ENCODE measurements at places on chromosomes 7 and 10. TPM values are rescaled to one million over a fixed set of nuclear protein-coding genes. Genes with fewer than 3 reads are reported as not detected.
A peak's percentile ranks its signal among the peaks of the same experiment; 100 is the strongest.

DNA sequence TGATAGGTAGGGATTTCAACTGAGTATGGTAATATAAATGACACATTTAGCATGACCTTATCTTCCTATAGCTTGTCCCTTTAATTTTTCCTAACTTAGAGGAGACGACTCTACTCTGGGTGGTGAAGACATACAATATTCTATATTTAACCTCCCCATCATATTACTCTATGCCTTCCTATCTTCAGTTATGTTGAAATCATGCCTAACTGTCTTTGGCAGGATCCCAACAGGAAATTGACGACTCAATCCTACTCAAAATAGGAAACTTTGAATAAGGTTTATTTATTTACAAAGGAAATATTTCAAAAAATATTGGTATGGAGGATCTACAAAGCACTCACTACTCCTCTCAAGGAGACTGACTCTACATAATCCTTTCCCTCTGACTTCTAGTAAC, 24.1 kb upstream of the SEMA3A start:
- no peak for DNase-seq

DNA sequence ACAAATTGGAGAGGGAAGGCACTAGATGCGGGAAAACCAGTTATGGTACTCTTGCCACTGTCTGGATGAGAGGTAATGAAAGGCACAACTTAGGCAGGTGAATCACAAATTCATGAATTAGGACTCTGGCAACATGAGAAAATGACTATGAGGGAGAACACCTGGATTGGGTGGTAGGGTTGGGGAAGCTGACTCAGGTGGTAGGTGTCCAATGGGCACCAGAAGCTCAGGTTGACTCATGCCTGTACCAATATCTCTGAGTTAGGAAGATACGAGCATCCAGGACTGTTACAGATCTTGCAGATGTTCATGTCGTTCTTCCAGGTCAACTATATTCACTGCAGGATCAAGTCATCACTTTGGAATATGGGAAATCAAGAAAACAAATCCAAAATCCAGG, 56.7 kb downstream of the NPY start:
- no peak for DNase-seq

- no peak for DNase-seq
Observed at GRCh38 chr10:96843823-96844222, 11.7 kb downstream of the LCOR start.

- DNase-seq = no peak
Observed at GRCh38 chr7:103093429-103093828, 18.5 kb downstream of the ARMC10 start.

DNA sequence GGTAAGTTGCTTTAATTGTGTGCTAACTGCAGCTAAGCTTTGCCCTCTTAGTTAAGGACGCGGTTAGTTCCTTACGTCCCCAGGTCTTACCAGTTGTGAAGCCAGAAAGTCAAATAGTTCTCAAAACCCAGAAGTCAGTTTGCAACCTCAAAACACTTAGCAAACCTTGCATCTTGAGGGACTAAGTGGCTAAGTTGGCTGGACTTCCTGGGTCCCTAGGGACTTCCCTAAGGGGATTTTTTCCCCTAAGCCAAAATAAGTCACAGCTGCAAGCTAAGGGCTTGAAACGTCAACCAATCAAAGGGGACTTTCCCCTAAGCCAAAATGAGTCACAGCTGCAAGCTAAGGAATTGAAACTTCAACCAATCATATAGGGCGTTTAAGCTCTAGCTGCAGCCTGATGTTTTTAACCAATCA, 36.2 kb upstream of the HECW1 start:
- no peak for DNase-seq

DNA sequence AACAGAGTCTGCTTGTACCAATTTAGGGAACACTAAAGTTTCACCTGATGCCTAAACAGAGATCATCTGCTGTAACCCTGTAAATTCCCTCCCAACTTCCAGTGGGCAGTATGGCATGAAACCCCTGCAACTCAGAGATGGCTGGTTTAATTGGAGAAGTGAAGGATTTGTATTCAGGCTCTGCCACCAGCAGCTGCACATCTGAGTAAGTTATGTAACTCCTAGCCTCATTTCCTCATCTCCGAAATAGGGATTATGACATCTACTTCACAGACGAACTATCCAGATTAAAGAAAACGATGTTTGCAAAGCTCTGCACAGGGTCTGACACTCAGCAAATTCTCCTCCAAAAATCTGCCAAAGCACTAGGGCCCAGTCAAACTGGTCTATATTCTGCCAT, 493.0 kb downstream of the KCNMA1 start:
- DNase-seq = no peak

DNA sequence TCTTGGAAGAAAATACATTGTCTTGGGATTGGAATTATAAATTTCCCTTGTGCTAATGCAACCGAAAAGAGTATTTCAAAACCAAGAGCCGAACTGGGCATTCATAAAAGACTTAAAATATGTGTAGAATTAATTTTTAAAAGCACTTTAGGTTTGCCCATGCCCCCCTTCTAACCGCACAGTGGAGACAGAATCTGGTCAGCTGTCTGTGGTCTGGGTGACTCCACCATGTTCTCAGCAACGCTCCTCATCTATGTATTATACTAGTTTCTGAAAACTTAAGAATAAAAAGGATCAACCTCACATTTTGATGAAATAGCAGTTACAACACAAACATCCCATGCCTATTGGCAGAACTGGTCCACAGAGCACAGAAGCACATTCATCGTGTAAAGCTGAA, 192.6 kb upstream of the C7orf33 start:
- no peak for DNase-seq

DNA sequence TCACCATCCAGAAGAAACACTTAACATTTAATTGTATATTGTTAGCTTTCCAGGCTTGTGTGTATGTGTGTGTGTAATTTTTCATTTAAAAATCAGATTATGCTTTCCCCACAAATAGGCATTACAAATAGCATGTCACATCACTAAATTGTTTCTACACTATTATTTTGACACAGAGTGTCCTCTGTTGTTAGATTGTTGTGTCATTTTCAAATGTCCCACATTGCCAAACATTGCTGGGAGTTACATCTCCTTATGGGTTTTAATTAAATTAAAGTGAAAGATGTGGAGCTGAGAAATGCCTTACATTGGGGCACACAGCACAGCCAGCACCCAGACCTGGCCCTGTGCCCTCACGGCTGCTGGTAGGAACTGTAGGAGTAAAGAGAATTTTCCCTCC, 295.6 kb downstream of the ZEB1 start:
- DNase-seq = no peak

DNA sequence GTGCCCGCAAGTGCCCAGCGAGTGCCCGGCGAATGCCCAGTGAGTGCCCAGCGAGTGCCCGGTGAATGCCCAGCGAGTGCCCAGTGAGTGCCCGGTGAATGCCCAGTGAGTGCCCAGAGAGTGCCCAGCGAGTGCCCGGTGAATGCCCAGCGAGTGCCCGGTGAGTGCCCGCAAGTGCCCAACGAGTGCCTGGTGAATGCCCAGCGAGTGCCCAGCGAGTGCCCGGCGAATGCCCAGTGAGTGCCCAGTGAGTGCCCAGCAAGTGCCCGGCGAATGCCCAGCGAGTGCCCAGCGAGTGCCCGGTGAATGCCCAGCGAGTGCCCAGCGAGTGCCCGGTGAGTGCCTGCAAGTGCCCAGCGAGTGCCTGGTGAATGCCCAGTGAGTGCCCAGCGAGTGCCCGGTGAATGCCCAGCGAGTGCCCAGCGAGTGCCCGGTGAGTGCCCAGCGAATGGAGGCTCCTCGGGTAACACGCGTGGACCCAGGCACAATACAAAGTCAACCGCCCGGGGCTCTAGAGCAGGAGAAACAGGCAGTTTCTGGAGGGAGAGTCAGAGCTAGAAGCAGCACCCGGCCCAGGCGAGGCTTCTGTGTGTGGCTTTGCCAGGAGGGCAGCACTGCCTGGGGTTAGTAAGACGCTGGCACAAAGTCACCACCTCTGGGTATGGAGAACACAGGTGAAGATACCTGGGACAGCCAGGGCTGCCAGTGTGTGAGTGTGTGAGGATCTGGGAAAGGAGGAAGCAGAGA, 38.2 kb upstream of the CFAP46 start:
- DNase-seq = peak; percentile 69

DNA sequence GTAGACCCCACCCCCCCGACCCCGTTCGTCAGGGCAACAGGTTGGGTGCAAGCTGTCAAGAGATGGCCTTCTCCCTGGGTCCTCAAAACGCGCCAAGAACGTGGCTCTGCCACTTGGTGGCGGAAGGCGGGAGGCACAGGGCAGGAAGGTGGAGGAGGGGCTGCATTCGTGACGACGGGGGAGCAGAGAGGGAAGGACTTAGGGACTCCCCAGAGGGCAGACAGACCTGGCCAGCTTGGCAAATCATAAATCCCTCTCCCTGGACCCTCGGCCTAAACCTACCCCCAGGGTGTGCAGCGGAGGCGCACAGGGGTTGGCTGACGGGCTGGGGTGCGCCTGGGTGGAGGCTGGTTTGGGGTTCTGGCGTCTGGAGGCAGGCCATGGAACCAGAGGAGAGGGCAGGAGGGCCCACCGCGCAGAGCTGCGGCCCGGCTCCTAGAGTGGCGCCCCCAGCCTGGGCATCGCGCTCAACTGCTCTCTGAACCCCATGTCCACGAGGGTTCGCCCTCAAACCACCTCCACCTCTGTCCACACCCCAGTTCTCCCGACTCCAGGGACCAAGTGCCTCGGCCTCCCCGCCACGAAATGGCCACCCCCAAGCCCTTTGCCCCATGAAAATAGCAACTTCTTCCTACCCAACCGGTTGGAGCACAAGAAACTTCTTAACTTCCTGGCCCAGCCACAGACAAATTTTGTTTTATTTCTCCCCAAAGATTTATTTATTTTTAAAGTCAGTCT, 10.8 kb upstream of the GATA3 start:
- no peak for DNase-seq

DNA sequence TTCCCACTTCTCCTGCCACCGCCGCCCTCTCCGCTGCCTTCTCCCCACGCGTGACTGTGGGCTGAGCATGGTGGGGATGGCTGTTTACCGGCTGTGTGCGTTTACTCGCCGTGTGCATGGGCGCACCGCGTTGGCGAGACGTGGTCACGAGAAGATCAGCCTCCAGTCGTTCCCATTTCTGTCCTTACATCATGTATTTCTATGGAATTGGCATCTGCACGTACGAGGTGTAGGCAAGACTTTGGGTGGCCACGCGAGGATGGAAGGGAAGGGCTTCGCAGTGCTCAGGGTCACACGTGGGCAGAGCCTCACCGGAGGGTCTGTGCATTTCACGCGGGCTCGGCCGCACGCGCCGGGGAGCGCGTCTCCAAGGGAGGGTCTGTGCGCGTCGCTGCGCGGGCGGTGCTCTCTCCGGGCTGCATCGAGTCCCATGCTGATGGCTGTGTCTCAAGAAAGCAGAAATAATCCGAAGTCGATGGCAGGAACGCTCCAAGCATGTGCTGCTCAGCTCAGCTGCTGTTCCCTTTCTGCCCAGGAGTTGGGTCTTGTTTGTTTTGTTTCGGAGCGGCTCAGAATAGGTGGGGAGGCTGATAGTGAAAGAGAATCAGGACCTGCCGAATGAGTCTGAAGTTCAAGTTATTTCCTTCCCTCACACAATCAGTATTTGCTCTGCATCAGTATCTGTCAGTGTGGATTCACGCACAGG, 973 bp downstream of the CAMK1D start:
- DNase-seq = peak; percentile 89

DNA sequence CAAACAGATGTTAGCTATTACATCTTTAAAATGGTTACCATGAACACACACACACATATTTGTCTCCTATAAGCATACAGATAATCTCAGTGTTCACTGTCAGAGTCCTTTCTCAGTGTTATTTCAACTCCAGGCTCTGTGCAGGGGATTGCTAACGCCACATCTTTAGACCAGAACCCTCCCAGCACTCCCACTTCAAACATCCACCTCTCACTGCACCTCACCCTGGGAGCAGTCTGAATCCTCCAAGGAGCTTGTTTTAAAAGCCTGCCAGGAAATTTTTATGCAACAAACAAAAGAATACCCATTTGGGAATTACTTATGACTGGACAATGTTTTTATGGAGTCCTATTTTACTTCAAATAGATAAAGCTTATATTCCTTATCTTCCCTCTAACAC, 107.4 kb downstream of the PARD3 start:
- DNase-seq = no peak

DNA sequence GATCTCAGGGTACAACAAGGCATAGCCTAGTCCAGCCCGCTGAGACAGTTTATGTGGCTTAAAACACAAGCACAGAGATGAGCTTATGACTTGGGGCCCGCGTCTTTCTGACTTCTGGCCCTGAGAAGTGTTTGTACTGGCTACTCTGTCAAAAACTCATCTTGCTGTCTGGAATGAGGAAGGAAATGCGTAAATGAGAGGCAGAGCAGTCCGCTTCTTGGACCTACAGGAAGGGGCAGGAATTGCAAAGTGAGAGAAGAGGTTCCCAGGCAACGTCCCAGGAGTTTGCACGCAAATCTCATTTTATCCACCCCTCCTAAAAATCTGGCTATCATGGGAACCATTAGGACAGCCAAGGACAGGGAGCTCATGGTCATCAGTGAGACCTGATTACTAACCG, 5.5 kb downstream of the ANXA11 start:
- no peak for DNase-seq

GRCh38 chr10:96257944-96258343, 13.4 kb downstream of the BLNK start:
- no peak for DNase-seq

Gene TAS2R4
- 0.94 TPM for total RNA-seq

Gene CC2D2B
- 3.3 TPM for total RNA-seq

Gene CYP3A7
- total RNA-seq = not detected

Gene CTNNA3
- total RNA-seq = 0.51 TPM

Gene POP7
- total RNA-seq = 22.8 TPM

Gene PRRT4
- total RNA-seq = 0.39 TPM

Gene CALML3
- total RNA-seq = not detected

Gene SSC4D
- 0.32 TPM for total RNA-seq

Gene AOAH
- 199 TPM for total RNA-seq

Gene AFAP1L2
- 273 TPM for total RNA-seq

Gene ADCY1
- 2.7 TPM for total RNA-seq
